ENCODE measurements at places on chromosomes 4 and X.

GRCh38 chrX:39750256-39750790, 347.4 kb downstream of the BCOR start:
- DNase-seq: no peak

GRCh38 chrX:149151805-149152757, 353.0 kb downstream of the IDS start:
- DNase-seq: no peak

DNA sequence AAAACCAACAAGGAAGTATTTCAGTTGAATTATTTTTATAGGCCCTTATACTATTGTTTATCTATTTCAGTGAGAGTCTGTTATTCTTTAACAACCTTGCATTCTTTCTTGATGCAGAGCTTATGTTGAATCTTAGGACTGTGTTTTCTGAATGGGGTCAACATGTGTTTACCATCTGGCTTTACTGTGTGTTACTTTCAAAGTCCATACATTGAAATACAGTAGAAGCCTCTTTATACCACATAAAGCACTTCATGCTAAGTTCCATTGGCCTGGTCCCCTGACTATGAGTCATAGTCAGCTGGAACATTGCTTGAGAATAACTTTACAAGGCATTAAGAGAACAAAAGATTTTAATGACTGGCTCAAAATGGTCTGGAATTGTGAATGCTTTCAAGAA, 152.6 kb downstream of the GASK1B start:
- no peak for DNase-seq

DNA sequence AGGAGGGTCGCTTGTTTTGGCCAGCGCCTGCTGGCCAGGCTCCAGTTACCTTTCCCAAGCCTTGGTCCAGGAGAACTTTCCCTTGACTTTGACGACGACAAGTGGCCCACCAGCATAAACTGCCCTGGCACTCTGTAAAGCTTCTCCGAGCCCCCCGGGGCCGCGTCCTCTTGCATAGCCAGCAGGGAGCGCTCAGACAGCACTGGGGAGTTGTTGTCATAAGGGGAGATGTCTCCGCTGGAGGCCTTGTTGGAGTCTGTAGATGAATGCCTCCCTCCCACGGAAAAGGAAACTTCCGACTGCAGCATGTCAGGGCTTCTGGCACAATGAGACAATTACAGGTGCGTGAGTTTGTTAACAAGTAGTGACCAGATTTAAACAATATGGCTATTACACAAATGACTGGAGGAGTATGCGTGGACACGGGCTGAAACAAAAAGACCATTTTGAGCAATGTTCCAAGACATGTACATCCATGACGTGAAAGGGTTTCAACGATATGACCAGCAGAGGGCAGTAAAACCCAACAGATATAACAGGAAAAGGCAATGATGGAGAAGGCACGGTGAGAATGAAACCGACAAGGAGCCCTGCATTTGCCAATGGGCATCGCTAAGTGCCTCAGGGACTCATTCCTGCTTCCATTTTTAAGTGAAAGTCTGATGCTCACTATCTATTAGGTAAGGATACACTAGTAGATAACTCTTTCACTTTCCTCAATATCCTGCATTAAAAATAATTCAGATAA, 33.0 kb downstream of the HCCS start:
- no peak for DNase-seq

- DNase-seq: no peak
Measured at GRCh38 chr4:189374176-189374575, 566.5 kb upstream of the FRG1 start.
